ENCODE measurements at places on chromosomes 2 and 18.

GRCh38 chr2:75315436-75315835 lies 116.1 kb upstream of the TACR1 start:
- no peak for DNase-seq

DNA sequence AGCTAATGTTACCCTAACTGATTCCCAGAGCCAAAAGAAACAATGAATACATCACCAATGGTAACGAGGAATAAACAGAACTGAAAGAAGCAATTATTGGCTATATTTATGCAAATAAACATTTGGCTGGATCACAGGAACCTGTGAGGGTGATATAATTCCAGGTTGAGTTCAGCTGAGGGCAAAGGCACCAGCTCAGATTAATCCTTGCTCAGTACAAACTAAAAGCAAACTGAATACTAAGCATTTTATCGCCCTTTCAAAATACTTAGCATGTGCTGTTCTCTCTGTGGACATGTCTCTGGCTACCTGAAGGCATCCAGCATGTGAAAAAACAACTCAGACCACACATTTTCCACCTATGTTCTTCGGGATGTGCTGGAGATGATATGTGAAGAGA lies 791.7 kb downstream of the METTL4 start:
- DNase-seq: no peak

DNA sequence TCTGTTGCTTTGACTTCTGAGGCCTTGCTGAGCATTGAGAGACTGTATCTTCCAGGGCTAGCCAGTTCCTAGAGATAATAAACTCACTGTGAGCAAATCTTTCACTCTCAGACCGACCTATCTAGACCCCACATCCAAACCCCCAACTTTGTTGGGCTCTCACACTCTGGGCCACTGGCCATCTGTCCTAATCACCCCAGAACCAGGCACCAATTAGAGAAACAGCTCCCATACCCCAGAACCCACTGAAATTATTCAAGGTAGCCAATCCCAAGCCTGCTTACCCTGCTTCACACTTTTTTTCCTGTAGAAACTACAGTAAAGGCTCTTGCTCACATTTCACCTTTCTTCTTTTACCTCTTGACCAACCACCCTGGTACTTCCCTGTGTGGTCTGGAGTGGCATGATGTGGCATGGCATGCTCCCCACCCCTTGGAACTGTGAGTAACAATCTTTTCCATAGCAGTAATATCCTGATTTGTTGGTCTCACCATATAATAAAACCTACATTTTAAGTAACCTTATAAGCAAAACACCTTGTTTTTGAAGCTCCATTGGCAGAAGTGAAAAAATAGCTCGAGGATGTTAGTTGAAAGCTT lies 55.2 kb downstream of the ANKRD12 start:
- peak; percentile 93 for DNase-seq

DNA sequence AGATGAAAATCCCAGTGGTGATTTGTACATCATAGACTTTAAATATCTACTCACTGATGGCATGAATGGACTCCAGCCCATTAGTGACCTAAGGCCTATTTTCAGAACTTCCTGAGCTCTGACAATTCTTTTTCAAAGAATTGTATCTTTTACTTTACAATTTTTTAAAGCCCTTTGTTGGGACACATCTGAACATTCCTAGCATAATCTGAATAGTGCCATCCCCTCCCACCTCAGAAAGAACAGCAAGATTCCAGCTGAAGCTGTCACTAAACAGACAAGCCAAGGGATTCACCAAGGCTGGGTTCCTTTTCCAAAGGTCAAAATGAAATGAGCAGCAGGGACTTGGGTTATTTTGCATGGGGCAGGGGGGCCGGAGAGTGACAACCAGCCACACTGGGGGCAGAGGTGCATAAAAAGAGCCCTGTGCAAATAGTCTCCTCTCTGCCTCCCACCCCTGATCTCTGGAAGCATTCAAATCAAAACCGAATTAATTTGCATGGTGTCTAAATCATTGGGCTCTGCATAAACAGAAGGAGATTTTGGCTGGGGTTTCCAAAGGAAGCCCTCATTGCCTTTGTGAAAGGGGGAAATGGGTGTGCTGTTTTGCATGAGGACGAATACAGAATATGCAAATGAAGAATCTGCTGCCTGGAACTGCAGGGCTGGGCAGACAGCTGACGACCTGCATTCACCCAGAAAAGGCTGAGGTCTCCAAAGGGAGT lies 17.2 kb downstream of the EPHA4 start:
- no peak for DNase-seq

- no peak for DNase-seq
Measured at GRCh38 chr2:9167718-9168657, 38.6 kb upstream of the ASAP2 start.
